NCI-H146 (cell line): ENCODE measurements at places on chromosomes 2 and 18.

DNA sequence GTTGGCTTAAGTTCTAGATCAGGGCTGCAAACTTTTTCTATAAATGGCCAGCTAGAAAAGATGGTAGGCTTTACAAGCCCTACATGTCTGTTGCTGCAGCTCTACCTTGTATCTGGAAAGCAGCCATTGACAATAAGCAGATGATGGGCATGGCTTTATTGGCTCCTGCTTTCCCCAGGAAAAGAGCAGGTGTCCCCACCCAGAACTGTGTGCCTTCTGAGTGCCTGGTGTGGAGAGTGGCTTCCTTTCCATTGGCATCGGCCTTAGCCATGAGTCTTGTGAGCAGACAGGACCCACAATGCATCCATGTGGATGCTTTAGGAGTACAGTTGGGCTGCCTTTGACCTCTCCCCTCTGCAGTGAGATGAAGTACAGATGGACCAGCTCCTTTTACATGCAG, 120.2 kb downstream of the CD8B2 start:
- no peak for DNase-seq

DNA sequence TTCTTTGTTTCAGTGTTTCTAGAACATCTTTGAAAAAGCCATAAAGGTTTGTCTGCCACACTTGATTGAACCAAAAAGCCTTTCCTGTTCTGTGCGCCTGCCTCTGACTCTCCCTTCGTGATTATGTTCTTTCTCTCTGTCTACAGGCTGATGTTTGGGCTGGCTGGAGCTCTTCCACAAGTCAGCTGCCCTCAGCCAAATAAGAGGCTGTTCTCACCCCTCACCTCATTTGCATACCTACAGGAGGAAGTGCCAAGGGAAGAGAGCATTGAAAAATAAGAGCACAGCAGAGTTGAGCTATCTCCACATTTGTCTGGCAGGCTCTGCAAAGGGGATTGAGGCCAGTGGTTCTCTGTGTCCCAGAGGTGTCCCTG, 15.8 kb downstream of the INPP5D start:
- no peak for DNase-seq

- peak; percentile 22 for DNase-seq
Measured at GRCh38 chr2:105919826-105920225, 175.1 kb downstream of the NCK2 start.

DNA sequence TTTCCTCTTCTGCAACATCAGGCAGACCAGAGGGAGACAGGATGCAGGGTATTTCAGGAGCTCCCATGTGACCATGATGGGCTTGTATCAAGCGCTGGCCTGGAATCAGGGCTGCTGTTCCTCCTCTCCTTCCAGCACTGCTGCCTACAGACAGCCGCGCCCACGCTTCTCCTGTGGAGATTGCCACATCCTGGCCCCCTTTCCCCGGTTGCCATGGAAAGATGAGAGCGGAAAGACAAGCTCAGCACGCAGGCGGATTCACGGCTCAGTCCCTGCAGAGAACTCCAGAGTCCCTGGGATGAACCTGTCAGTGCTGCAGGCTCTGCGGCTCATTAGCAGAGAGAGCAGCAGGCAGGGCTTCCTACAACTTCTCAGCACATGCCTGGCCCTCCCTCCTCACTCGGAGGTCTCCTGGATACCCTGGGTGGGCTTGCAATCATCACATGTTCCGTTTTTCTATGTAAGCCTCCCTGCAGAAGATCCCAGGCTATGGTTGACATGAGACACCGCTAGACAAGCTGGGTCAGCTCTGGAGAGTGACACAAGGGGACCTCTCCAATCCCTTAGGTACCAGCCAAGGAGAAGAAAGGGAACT, 497.8 kb upstream of the MYT1L start:
- peak; percentile 68 for DNase-seq

GRCh38 chr2:200466425-200467418, 43.1 kb downstream of the KCTD18 start:
- DNase-seq, result no peak

GRCh38 chr2:105607920-105608504, 136.7 kb upstream of the NCK2 start:
- no peak for DNase-seq

GRCh38 chr2:20465716-20466394, 19.0 kb downstream of the RHOB start:
- no peak for DNase-seq

DNA sequence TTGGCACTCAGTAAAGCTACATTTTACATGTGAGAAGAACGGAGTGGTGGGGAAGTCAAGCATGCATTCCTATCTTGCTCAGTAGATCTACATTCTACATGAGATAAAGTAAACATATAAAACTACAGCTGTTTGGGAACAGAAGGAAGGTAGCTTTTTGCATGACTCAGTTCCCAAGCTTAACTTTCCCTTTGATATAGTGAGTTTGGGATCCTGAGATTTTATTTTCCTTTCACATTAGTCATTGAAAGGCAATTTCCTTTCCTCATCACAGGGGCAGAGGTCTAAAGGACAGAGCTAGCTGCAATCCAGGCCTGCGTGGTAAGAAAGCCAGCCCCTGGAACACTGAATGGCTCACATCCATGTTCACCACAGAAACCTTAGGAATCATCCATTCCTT, 257.2 kb downstream of the SRBD1 start:
- DNase-seq, result no peak

- DNase-seq, result no peak
Measured at GRCh38 chr2:56768973-56769372, 585.2 kb downstream of the CCDC85A start.

DNA sequence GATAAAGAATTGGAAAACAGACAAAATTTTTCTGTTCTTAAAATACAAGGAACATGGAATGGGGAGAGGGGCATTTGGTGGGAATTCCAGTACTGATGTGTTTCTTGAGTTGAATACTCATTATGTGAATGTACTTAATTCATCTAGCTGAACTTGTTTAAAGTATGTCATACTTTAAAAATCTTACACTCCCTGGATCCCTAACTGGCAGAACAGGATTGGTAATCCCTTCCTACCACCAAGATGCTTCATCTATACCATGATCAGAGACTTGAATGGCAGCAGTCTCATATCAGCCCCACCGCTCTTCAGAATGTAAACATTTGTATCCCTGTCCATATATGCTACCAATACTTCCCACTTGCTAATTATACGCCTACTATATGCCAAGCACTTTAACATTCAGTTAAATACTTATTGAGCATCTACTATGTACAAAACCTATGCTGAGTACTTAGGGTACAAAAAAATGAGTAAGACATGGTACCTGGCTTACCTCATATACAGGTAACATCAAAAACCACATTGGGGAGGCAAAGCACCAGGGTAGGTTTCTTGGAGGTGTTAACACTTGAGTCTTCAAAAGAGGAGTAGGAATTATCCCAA, 5.3 kb downstream of the MEMO1 start:
- DNase-seq, result no peak

- no peak for DNase-seq
Measured at GRCh38 chr2:185433824-185434223, 304.8 kb upstream of the FSIP2 start.

GRCh38 chr2:45918463-45919159, 267.1 kb downstream of the PRKCE start:
- peak; percentile 74 for DNase-seq

DNA sequence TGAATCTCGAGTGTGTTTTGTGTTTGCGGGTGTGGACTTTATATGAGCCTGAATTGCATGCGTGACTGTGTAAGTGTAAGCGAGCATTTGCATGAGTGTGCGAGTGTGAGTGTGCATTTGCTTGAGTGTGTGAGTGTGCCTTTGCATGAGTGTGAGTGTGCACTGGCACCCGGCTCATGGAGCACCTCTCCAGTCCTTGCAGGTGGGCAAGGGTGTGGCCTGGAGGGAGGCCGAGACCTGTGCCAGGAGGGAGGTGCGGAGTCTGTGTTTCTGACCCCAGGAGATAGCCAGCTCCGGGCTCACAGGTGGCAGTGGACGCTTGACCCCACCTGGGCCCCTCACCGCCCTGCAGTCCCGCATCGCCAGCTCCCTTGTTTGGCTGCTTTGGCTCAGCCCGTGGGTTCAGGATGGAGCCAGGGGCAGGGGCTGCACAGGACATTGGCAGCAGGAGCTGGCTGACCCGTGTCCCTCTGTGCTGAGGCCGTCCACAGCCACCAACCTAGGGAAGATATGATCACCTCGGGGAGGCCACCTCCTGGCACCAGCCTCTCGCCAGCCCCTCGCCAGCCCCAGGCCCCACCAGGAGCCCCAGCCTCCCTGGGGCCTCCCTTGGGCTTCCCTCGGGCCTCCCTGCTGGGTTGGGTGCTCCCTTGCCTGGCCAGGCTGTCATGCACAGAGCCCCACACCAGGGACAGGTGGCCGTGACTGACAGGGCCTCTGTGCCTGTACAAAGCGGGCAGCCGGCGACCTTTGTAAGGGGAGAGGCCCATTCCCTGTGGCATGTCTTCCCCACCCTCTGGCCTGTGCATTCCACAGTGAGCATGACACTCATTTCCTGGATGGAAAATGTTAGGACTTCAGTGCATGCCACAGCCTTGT, 81.6 kb downstream of the PTGR3 start:
- no peak for DNase-seq

DNA sequence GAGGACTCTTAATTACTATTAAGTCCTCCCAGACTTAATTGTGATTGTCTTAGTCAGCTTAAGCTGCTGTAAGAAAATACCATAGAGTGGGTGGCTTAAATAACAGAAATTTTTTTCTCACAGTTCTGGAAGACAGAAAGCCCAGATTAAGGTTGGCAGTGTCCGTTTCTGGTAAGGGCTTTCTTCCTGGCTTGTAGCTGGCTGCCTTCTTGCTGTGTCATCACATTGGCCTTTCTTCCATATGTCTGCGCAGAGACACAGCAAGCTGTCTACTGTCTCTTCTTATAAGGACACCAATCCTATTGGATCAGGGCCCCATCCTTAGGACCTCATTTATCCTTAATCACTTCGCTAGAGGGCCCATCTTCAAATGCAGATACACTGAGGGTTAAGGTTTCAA, 38.5 kb downstream of the ASXL3 start:
- DNase-seq, result no peak

DNA sequence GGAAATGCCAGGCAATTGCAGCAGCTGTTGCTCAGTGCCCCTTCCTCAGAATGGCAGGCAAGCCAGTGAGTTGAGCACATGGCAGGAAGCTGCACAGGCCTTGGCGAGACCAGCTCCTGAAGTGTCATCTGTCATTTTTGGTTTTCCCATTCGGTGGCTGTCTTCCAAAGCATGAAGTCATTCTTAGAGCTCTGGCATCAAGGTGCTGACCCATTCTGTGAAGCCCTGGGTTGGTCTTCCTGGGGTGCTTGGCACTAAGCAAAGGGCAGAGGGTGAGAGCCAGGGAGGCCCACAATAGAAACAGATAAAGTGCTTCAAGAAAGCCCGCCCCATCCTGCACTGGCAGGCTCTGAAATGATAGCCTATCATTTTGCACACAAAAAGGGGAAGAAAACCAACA, 150.5 kb downstream of the VAPA start:
- DNase-seq, result no peak

DNA sequence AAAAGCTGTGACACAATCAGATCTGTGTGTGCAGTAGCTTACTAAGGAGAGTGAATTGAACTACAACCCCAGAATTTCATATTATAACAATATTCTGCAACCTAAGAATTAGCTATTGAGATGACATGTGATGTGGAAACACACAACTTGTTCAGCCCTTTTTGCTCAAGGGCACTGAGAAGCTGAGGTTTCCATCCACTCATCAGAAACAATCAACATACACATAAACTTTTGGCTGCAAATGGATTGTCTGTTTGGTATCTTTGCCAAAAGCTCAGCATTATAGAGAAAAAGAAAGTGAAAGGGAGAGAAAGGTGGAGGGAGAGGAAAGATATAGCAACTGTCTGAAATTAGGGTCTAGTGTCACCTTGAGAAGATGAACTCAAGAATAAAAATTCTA, 117.2 kb upstream of the KLF7 start:
- no peak for DNase-seq

- no peak for DNase-seq
Measured at GRCh38 chr2:158529379-158530259, 72.9 kb downstream of the PKP4 start.

- DNase-seq, result no peak
Measured at GRCh38 chr18:32891797-32892196, 119.0 kb upstream of the KLHL14 start.

DNA sequence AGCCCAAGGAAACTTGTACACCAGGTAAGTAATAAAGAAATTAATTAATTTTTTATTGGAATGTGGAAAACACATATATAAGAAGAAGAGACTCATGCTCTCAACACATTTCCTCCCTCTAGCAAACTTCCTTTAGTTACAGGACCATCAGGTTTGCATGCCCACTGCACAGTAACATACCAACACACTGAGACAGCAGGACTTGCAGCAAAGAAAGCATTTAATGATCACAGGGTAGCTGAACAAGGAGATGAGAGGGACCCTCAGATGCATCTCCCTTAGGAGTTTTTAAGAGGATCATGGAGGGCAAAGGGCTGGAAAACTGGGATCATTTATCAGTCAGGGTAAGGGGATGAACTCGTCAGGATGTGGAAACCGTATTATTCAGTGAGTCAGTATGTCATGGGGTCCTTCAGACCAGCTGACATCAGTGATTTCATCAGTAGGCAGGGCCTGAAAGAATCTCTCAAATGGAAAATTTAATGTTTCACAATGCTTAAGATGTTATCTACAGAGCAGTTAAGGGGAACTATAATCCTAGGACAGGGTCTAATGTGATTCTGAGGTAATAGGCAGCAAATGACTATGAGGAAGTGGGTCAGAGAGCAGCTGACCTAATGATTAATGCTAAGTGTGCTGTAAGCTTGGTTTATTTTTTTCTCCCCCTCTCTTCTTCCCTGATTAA, 193.8 kb upstream of the RND3 start:
- DNase-seq, result no peak

- no peak for DNase-seq
Measured at GRCh38 chr2:1811258-1811970, 67.1 kb upstream of the PXDN start.

- DNase-seq, result peak; percentile 83
Measured at GRCh38 chr18:1392865-1393734, 488.4 kb downstream of the ADCYAP1 start.
